Heart left ventricle (tissue), 16 donors: ENCODE measurements at places on chromosomes 1 and 21.

- peak; percentile 30 for DNase-seq
Observed at GRCh38 chr1:163082971-163083370, 13.8 kb downstream of the RGS4 start.

DNA sequence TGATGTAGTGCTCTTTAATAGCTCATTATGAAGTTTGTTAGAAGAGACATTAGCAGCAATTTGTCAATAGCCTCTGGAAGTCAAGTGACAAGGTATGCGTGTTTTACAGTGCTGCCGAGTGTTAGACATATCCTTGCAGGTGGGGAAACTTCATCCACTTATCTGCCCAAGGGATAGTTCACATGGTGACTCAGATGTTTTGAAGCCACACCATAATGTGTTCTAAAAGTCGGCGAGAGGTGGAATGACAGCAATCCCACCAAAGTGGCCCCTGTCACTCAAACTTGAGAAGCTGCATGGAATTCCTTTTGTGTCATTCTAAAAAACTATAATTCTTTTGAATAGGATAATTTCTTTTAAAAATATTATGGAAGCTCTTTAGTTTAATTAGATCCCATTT is 98.1 kb downstream of the RUNX1 start:
- no peak for DNase-seq

GRCh38 chr1:40939320-40940059 is 40.0 kb upstream of the CTPS1 start:
- DNase-seq = peak; percentile 65

DNA sequence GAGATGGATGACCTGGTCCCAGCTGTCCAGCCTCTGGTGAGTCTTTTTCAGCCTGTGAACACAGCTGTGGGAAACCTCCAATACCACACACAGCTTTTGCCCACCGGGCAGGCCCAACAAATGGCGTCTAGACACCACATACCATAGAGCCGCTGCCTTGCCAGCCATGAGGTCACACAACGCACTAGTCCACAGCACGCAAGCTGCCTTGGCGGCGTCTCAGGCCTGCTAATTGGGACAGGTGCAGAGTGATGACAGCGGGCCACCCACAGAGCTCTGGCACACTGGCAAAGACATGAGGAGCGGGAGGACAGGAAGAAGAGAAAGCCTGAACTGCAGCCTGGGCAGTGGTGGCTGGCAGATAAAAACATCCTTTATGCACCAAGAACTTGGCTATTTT is 125.5 kb downstream of the ADAMTS1 start:
- peak; percentile 27 for DNase-seq

DNA sequence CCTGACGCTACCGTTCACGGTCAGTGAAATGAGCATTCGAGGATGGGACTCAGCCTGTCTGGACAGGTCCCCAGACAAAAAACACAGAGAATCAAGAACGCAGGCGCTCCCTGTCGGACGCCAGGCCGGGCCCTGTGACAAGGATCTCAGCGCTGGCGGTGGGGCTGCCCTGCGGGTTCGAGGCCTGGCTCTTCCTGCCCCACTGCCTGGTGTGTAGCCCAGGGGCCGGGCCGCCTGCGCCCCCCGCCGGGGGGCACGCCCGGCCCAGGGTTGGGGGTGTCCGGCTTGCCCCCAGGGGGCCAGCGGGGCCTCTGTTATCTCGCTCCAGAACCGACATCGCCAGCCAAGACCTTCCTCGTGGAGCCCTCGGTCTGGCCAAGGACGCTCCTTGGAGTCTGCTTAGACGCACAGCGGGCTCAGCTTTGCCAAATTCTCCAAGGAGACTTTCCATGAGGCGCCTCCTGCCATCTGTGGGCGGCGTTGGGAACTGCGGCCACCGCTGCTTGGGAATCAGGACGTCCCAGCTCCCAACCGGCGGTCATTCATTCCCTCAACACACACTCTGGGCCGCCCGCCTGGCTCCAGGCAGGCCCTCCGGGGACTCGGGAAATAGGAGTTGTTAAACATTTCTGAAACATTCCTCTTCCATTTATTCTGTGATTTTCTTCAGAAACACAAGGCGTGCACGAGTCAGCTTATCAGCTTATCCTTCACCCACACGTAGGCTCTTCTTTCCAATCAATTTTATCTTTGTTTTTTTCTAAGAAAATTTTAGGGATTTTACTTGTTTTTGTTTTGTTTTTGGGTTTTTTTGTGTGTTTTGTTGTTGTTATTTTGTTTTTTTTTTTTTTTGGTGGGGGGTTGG is 11.3 kb upstream of the RIPK4 start:
- peak; percentile 76 for DNase-seq
